Pulmonary artery endothelial cell (primary cell): ENCODE measurements at places on chromosomes 6 and 20. TPM values are rescaled to one million over a fixed set of nuclear protein-coding genes. Genes with fewer than 3 reads are reported as not detected.

Gene GCNT2
- total RNA-seq = 3.1 and 14.6 TPM in 2 replicates

Gene VARS2
- 15.9 and 24.8 TPM in 2 replicates for total RNA-seq

Gene NOX3
- total RNA-seq = not detected in 2 replicates

Gene ASIP
- not detected in 2 replicates for total RNA-seq

Gene LRRN4
- not detected in 2 replicates for total RNA-seq

Gene GRM4
- total RNA-seq = not detected in 2 replicates

Gene ADTRP
- total RNA-seq = 5.9 and 13.2 TPM in 2 replicates

Gene KIF25
- not detected in 2 replicates for total RNA-seq

Gene HLA-DQB2
- total RNA-seq = not detected in 2 replicates

Gene PROKR2
- total RNA-seq = not detected in 2 replicates

Gene GPX5
- total RNA-seq = not detected in 2 replicates

Gene SEMG1
- not detected in 2 replicates for total RNA-seq

Gene CPNE5
- 6.9 and 7.5 TPM in 2 replicates for total RNA-seq

Gene MUC21
- total RNA-seq = not detected in 2 replicates

Gene SLC16A10
- not detected in 2 replicates for total RNA-seq

Gene ADAM33
- total RNA-seq = 0.07 TPM in 1 of 2 replicates, not detected in the other

Gene KHDC1L
- total RNA-seq = not detected in 2 replicates

Gene SLC25A27
- total RNA-seq = 0.66 and 1.9 TPM in 2 replicates

DNA sequence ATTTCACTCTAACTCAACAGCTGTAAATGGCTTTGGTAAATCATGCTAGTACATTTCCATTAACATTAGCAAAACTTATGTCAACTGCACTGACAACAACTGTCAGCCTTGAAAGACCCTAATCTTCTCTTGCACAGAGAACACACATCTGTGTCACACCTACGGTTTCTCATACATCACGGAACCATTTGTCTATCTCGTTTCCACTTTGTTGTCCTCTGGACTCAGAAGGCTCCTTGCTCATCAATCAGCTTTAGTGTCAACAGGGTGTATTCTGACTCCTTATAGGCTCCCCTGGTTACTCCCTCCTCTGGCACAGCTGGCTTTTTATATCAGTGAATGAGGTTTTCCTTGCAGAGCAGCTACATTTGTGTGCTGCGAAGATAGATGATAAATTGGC lies 49.3 kb downstream of the CD83 start:
- no peak for DNase-seq

DNA sequence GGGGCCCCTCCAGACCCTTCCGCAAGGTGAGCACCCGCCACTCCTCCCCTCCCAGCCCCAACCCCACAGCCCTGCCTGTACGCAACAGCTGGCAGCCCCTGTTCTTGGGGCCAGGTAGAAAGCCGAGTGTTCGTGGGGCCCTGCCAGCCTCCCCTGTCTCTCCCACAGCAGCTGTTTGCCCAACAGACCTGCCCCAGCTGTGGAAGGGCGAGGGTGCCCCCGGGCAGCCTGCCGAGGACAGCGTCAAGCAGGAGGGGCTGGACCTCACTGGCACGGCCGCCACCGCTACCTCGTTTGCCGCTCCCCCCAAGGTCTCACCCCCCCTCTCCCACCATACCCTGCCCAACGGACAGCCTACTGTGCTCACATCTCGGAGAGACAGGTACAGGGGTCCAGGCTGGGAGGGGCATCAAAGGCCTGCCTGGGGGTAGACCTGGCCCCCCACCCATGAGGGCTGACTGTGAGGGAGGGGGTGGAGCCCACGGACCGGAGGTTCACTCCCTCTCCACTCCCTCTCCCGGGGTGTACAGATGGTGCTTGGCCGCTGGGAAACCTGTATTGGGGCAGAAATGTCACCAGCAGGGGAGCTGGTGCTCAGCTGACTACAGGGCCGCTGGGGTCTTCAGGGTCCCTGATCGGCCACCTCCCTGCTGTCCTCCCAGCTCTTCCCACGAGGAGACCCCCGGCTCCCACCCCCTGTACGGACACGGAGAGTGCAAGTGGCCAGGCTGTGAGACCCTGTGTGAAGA lies 41.1 kb downstream of the FOXP4 start:
- no peak for DNase-seq

- no peak for DNase-seq
Measured at GRCh38 chr6:155412335-155412734, 43.3 kb downstream of the NOX3 start.

- no peak for DNase-seq
Measured at GRCh38 chr6:30055513-30055912, 5.6 kb upstream of the POLR1H start.

DNA sequence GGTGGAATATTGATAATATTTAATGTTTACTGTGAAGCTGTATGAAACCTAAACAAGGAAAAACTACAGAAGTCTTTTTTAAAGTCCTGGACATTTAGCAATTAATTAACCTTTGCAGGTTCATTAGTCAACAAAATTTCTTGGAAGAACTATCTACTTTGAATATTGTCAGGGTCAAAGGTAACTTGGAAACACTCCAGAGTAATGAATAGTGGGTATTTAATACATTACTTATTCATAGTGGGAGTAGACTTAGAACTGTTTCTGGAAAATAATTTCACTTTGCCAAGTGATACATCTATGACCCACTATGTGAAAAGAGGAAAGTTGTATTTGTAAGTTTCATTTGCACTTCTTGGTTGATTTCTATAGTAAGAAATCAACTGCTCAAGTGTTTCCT lies 319.1 kb downstream of the TFAP2B start:
- no peak for DNase-seq

DNA sequence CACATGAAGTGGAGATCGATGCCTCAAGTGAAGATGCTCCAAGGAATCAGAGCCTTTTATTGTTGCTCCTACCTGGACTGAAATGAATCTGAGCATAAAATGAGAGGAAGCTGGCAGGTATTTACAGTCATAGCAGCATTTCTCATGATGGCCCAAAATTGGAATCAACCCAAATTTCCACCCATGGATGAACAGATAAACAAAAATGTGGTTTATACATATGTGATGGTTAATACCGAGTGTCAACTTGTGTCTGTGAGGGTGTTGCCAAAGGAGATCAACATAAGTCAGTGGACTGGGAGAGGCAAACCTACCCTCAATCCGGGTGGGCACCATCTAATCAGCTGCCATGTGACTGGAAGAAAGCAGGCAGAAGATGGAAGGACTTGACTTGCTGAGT lies 178.2 kb downstream of the PTPRT start:
- DNase-seq = no peak

GRCh38 chr6:97189767-97190166 lies 93.2 kb downstream of the MMS22L start:
- DNase-seq = peak; percentile 40

- DNase-seq = no peak
Measured at GRCh38 chr6:144298916-144299315, 13.8 kb downstream of the UTRN start.

- no peak for DNase-seq
Measured at GRCh38 chr6:2053691-2054090, 191.7 kb downstream of the GMDS start.

- DNase-seq = no peak
Measured at GRCh38 chr6:146090474-146090873, 61.6 kb downstream of the GRM1 start.

- no peak for DNase-seq
Measured at GRCh38 chr20:62534526-62535221, 58.9 kb upstream of the GATA5 start.

- DNase-seq = no peak
Measured at GRCh38 chr6:91088515-91088914, 501.6 kb upstream of the MAP3K7 start.

DNA sequence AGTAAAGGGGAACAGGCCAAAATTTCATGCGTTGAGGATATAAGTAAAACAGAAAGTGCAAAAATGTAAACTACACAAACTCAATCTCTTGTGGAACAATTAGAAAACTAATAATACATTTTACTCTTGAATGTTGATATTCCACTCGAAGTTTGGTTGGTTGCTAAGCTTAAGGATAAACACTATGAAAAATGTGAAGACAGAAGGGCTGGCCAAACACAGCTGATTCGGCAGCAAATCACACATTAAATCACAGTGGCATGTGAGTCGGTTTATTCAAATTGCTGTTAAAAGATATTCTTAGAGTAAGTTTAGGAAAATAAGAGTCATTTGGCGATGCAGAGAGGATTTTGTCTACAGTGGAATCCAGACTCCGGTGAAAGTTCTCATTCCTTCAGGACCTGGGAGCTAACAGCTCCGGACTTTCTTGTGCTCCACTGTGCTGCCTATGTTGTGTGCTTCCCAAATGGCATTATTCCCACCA lies 1.4 kb upstream of the EPM2A start:
- DNase-seq = no peak

DNA sequence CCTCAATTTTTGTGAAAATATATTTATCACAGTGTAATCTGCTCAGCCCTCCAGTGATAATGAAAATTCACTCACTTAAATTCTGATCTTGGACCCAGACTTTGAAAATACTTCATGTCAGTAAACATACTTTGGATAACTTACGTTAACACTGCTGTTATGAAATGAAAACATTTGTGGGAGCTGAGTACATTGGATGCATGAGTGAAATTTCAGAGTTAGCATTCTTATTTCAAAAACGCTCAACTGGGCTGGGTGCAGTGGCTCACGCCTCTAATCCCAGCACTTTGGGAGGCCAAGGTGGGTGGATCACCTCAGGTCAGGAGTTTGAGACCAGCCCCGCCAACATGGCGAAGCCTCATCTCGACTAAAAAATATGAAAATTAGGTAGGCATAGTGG lies 196.4 kb downstream of the UTRN start:
- no peak for DNase-seq

DNA sequence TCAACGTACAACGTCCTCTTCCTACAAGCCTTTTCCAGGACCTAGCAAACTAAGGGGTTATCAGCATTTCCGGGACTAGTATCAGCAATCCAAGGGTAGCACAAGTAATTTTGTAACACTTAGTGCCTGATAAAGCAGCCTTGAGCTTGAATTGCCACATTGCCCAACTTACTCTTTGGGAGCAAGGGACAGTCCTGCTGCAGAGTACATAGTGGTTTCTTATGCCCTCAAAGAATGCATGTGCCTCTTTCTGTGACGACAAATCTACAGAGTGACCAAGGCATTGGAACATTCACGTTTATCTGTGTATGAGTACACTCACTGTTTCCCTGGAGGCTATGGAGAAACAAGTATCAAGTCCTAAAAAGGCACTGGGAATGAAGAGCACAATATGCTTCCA lies 3.2 kb upstream of the ID4 start:
- DNase-seq = no peak

DNA sequence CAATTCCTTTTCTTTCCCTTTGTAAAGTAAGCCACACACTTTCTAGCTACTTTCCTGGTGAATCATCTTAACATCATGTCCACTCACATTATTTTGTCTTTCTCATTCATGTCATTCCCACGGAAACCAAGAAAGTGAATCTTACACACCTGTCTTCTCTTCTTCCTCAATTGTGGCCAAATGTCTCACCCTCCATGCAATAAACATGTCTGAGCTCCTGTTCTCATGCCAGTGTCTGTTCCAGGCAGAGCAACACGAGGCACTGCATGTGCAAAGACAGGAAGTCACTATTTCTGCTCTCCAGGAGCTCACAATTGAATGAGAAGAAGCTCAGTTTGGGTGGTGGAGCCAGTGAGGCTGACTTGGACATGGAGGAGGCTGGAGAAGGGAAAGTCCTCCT lies 29.0 kb upstream of the TMEM244 start:
- no peak for DNase-seq

GRCh38 chr6:34055223-34055933 lies 90.5 kb downstream of the GRM4 start:
- peak; percentile 13 for DNase-seq

GRCh38 chr6:6920987-6921313 lies 186.8 kb upstream of the RREB1 start:
- DNase-seq = no peak

DNA sequence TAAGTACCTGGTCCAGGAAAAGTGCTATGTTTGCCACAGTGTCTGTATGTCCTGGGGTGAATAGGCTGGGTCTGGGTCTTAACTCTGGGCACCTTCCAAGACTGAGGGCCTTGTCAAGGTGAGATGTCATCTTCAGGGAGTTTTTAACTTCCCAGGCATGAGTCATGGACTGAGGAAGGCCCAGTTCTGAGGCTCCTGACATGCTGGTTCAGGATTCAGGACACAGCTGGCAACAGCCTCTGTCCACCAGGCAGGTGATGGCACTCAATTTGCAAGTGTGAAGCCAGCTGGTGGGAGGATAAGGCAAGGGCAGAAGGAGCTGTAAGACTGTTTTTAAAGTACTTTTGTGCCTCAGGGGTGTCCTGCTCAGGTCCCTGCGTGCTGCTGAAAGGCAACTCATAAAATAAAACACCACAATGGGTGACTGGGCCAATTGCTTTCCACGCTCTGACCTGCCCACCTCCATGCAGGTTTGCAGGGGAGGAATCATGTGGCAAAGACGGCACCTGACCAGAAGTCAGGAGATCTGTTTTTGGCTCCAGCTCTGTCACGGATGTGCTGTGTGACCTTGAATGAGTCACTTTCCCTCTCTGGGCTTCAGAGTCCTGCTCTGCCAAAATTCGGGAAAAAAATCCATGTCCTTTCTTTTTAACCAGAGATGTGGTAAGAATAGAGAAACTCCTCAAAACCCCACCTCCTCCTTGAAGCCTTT lies 4.9 kb upstream of the PACSIN1 start:
- no peak for DNase-seq

- DNase-seq = no peak
Measured at GRCh38 chr6:100920028-100920605, 39.0 kb upstream of the ASCC3 start.

GRCh38 chr20:57498425-57499400 lies 26.2 kb downstream of the CTCFL start:
- DNase-seq = no peak

GRCh38 chr20:61801428-61801827 lies 264.3 kb downstream of the TAF4 start:
- DNase-seq = no peak

- no peak for DNase-seq
Measured at GRCh38 chr20:6044115-6044514, 9.7 kb downstream of the LRRN4 start.

- no peak for DNase-seq
Measured at GRCh38 chr6:111861431-111861885, 11.8 kb downstream of the FYN start.
